K562 (cell line): ENCODE measurements at places on chromosomes 5 and 9. TPM values are rescaled to one million over a fixed set of nuclear protein-coding genes. Genes with fewer than 3 reads are reported as not detected.

IFNA13 gene
- total RNA-seq = not detected in 2 replicates

GRM6 gene
- not detected in 2 replicates for total RNA-seq

SYK gene
- total RNA-seq = 29.4 and 32.7 TPM in 2 replicates

BTNL8 gene
- 0.13 TPM in 1 of 2 replicates, not detected in the other for total RNA-seq

DNA sequence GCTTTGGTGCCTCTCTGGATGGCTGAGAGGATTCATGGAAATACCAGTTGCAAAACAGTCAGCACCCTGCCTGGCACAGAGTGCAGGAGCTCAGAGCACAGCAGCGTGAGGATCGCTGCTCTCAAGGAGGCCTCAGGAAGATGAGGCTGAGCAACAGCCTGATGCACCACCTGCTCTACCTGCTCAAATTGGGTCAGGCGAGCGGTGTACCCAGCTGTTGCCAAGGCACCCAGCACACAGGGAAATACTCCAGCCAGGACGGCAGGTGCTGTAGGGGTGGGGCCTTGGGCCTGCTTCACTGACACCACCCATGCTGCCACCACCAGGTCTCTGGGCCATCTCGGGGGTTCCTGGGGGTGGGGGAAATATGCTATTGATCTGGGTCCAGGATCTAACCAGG is 4.3 kb downstream of the EEIG1 start:
- no peak for DNase-seq
